ENCODE measurements at places on chromosomes 1 and 21. TPM values are rescaled to one million over a fixed set of nuclear protein-coding genes. Genes with fewer than 3 reads are reported as not detected.

SELP gene
- total RNA-seq, result 0.31 TPM

FAM89A gene
- total RNA-seq, result 12.1 TPM

C1orf105 gene
- not detected for total RNA-seq

C4BPA gene
- not detected for total RNA-seq

- no peak for DNase-seq
Measured at GRCh38 chr1:244893836-244894235, 29.5 kb upstream of the HNRNPU start.

DNA sequence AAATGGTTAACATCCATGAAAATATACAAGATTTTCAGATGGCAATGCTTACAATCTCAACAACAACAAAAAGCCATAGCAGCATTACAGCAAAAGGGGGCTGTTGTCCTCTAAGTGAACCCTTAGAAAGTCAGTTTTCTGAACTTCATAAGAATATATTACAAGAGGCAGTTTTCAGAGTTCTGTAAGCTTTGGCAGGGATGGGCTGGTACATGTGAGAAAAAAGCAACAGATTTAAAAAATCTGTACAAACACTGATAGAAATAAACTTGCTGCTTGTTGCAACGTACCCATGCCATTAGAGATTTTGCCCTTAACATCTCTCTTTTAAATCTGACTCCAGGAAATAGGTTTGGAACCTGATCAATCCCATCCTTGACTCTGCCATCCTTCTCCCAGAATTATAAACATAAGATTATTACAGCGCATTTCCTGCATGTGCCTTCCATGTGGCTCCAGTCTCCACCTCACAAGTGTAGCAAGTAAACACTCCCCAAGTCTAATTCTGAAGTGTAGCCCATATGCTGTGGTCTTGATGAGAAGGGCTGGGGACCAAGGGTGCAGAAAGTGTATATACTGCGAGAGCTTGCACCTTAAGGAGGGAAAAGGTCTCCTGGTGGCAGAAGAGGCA lies 101.4 kb upstream of the TSPAN2 start:
- DNase-seq, result no peak

- no peak for DNase-seq
Measured at GRCh38 chr21:27807596-27807995, 840.7 kb upstream of the ADAMTS5 start.

GRCh38 chr1:234620272-234621126 lies 10.5 kb upstream of the IRF2BP2 start:
- DNase-seq, result no peak

DNA sequence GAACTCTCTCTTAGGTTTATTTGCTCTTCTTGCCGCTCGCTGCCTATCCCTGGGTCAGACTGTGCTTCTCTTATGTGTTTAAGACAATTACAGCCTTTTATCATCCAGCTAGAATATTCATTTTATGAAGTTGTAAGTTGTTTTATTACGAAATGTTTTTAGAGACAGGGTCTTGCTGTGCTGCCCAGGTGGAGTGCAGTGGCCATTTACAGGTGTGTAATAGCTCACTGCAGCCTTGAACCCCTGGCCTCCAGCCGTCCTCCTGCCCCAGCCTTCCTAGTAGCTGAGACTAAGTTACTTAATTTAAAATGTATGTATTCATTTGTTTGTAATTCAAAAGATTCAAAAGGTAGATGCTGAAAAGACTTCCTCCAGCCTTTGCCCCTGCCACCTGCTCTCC lies 99.0 kb upstream of the KIF26B start:
- no peak for DNase-seq

DNA sequence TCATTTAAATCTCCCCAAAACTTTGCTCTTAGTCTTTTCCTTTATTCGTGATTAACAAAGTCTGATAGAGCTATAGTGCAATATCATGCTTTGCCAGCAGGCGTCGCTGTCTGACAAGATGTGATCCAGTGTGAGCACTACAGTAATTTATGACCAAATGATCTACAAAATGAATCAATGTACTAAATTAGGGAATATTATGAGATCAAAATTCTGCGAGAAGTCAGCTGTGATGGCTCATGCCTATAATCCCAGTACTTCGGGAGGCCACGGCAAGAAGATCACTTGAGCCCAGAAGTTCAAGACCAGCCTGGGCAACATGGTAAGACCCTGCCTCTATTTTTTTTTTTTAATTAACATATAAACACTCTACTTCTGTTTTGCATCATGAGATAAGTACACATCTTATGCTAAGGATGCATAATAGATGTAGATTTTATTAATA lies 3.6 kb upstream of the SPSB1 start:
- DNase-seq, result peak; percentile 75
